AG08395 (cell line): ENCODE measurements at places on chromosomes 13 and 19.

DNA sequence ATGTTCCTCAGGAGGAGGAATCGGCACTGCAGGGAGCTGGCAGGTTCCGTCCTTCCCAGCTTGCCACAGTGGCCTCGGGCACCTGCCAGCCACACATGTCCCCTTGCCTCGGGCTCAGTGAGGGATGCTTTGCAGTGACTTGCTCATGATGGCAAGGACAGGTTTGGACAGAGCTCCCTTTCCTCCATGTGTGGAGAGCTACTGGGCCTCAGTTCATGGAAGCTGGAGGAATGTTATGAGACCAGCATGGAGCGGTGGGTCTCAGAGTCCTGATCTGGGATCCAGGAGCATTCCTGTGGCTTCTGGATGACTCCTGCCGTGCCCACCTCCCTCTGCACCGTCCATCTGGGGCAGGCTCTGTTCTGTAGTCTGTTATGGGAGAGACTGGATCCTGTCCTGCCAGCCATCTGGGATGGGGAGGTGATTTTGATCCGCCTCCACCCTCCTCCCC is 59.2 kb downstream of the SIPA1L3 start:
- no peak for DNase-seq

- DNase-seq: no peak
Observed at GRCh38 chr19:13827656-13828055, 32.4 kb downstream of the ZSWIM4 start.

- no peak for DNase-seq
Observed at GRCh38 chr13:76380446-76381065, 505.6 kb downstream of the KCTD12 start.

DNA sequence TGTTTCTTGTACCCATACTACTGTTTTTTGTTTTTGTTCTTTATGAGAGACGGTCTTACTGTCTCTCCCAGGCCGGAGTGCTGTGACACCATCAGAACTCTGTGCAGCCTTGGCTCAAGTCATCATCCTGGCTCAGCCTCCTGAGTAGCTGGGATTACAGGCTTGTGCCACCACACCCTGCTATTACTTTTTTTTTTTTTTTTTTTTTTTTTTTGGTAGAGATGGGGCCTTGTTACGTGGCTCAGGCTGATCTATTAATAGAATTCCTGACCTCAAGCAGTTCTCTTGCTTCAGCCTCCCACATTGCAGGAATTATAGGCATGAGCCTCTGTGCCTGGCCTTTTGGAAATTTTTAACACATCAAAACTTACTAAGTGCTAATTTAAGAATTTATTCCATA is 2.9 kb upstream of the ZNF304 start:
- DNase-seq: peak; percentile 44

DNA sequence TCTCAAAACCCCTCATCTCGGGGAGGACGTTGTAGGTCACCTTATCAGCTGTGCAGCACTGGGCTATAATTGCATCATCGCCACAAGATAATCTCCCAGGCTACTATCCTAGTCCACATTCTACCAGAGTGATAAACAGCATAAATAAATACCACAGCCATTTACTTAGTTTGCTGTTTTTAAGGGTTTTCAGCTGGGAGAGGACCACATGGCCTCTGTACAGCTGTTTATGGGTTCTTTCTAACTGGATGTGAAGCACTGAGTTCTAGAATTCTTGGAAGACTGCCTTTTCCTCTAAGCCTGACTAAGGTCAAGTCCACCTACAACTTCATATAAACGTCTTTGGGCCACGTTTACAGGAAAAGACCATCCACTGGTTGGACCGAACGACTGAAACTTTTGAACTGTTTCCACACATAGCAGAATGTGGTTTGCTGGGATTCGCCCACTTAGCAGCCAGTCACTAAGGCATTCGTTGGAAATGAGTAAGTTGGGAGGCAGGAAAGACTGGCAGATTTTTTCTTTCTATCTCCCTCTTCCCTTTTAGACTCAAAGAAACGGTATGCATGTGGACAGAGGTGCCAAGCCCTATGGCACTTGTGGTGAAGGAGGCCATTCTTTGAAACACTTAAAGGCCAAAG is 752.5 kb upstream of the SGCG start:
- DNase-seq: no peak

DNA sequence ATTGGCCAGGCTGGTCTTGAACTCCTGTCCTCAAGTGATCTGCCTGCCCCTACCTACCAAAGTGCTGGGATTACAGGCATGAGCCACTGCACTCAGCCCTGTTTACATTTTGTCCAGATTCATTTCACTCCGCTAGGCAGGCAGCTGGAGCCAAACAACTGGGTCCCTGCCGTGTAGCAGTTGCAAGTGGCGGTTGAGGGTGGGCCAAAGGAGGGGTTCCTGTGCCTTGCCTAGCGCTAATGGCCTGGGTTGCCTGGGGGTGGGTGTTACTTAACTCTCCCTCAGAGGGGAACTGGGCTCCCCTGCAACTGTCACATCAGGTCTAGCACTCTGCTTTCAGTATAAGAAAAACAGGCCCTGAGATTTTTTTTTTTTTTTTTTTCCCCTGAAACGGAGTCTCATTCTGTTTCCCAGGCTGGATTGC is 7.4 kb downstream of the ACP5 start:
- no peak for DNase-seq

GRCh38 chr13:99395436-99395835 is 88.2 kb upstream of the GPR183 start:
- no peak for DNase-seq

DNA sequence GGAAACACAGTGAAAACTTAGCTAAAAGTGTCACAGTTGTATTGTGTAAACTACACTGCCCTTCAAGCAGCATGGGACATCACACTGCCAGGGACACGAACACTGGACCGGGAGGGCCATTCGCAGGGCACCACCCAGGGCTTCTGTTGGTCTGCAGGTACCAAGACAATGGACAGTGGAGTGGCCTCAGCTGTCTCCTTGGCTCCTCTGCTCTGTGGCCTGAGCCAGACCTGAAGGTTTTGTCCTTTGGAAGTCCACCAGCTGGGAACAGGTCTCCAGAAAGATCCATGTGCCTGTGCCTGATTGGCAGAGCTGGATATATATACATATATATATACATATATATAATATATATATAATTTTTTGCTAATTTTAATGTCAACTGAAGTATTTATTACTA is 149.8 kb downstream of the ZNF536 start:
- no peak for DNase-seq

DNA sequence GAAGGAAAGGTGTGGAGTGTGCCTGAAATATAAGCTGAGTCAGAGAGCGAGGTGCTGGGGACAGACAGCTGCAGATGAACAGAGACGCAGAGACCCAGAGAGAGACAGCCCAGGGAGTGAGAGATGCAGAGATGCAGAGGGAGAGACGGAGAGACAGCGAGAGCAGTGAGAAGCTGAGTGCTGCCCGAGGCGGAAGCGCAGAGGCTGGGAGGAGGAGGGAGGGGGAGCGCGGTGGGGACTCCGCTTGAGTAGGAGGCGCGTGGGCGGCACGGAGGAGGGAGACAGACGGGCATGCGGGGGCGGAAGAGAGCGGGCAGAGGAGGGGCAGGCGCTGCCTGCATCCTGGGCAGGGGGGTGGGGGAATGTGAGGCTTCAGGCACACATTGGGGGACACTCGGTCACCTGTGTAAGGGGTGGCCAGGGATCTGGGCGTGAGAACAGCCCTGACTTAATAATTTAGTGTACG is 25.7 kb downstream of the SLC8A2 start:
- no peak for DNase-seq

- no peak for DNase-seq
Observed at GRCh38 chr13:71217827-71218226, 649.2 kb downstream of the DACH1 start.

DNA sequence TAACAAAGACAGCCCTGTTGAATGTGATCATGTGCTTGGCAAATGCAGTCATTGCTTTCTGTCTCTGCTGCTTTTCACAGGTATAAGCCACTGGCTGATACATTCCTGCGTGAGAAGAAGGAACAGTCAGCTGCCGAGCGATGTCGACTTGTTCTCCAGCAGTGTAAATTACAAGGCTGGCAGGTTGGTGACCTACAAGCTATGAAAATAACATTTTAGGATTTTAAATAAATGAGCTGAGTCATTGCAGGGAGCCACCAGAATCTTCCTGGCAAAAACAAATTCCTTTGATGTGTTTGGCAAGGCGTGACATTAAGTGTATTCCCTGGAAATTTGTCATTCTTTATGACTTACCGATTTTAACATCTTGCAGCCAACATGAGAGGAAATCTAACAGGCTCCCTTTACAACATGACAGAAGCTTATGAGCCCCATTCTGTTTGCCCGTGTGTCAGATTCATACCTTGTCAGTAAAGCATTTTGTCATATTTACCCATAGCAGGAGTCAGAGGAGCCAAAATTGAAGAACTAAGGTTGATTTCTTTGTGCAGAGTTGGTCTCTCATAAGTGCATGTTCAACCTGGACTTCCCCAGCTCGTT is 471.4 kb downstream of the MYO16 start:
- DNase-seq: no peak

DNA sequence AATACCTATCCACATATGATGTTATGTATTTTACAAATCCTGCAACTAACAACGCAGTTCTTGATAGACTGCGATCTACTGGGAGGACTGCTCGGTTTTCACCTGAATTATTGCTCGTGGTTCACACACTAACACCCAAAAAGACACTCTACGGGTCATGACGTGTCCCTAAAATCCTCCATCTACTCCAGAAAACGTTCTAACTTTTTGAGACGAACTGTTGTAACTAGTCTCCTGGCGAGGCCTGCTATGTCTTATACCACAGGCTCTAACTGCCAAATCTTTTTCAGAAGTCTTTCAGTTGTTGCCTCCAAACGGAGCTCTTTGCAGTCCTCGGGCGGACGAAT is 108.2 kb downstream of the KCNRG start:
- no peak for DNase-seq

DNA sequence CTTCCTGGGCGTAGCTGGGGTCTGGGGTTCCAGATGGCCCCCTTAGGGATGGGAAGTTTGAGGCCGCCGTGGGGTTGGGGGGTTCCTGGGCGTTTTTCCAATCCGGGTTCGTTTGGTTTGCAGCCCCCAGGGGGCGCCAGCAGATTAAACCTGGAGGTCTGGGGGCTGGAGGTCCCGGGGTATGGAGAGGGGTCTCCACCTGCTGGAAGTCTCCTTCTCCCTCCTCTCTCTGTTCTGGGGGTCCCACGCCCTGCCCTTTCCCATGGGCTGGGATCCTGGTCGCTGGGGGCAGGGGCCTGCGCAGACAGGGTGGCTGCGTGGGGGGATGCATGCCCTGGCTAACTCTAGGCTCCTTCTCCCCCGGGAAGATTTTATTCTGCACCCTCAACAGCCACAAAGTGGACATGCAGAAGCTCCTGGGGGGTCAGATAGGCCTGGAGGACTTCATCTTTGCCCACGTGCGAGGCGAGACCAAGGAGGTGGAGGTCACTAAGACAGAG is 899 bp downstream of the GIPC3 start:
- DNase-seq: no peak

GRCh38 chr19:47779524-47780214 is 1.2 kb downstream of the SELENOW start:
- DNase-seq: peak; percentile 41

DNA sequence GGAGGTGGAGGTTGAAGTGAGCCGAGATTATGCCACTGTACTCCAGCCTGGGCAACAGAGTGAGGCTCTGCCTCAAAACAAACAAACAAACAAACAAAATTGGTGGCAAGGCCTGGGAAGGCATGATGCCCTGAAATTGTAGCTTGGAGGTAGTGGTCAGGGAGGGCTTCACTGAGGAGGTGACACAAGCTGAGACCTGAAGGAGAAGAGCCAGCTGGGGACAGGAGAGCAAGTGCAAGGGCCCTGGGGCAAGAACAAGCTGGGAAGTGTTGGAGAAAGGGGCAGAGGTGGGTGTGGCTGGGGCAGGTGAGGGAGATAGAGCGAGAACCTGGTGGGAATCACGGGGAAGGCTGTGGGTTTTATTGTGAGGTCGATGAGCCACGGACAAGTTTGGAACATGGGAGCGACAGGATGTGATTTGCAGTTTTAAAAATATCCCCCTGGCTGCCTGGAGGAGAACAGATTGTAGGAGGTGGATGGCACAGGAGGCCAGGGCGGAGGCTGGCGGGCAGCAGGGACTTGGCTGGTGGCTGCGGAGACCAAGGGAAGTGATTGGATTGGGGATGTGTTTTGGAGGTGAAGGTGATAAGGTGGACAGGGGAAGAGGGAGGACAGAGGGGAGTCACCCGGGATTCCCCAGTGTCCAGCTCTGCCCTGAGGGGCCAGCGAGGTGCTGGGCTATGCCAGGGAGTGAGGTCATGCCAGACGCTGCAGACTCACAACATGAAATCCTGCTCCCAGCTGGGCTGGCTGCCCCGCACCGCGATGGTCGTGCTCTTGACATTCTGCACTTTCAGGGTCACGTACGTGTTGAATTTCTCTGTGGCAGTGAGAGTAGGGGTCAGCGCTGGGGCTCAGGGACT is 14.0 kb downstream of the UNC13A start:
- no peak for DNase-seq

DNA sequence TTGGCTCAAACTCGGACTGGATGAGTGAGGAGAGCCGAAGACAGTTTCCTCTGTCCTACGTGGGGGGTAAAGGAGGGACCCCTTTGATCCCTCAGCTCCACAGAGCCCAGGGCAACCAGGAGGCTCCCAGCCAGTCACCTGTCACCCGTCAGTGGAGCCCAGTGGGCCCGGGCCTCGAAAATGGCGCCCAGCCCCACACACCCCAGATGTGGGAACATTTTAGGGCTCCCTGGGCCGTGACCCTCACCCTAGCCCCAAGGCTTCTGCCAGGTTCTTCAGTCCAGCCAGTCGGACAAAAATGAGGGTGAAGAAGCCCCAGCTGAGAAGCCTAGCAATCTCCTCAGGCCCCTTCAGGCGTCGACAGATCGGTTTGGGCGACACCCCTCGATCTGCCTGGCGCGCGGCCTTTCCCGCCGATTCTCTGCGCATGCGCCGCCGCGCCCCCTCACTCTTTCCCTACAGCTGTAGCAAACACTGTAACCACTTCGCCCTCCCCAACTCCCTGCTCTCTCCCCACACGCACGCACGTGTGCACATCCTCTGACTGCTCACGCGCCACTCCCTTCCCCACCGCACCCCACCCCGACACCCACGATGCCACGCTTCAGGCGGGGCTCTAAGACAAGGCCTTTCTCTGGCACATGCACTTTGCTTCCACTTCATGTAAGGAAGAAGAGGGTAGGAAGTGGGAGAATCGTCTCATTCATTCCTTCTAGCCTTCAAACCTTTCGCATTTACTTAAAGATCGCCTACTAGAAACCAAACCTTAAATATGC is at the start of gene SLC6A16:
Gene SLC6A16 (minus strand): TSS at position 391 of the 776 bp plus-strand sequence. CDS start 13,844 bp downstream, outside the sequence.
- no peak for DNase-seq

DNA sequence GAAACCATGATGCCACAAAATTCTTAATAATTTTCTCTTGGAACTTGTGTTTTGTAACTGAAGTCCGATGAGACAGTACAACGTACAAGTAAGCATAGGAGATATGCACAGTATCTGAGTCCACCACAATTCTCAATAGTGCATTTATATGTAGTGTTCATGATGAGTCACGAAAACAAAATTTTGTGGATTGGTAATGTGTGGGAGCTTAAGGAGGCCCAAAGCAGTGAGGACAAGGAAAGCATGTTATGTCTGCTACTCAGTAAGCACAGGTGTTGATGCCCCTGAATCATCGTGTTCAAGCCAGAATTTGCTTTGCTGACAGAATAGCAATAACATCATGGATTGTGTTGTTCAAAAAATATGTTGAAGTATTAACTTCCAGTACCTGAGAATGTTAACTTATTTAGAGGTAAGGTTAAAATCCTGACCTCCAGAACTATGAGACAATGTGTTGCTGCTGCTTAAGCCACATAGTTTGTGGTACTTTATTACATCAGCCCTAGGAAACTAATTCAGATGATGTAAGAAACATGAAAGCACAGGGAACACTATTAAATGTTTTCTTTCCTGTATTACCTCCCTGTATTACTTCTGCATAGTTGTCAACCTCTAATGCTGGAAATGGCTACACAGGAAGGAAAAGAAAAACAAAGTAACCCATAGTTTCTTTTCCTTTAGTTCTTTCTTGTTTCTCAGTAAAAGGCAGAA is 201.3 kb downstream of the SLITRK6 start:
- no peak for DNase-seq

- no peak for DNase-seq
Observed at GRCh38 chr13:90950160-90950559, 397.3 kb upstream of the MIR17HG start.
